ENCODE measurements at places on chromosomes 7 and 10. TPM values are rescaled to one million over a fixed set of nuclear protein-coding genes. Genes with fewer than 3 reads are reported as not detected.

Gene CLRN3
- 9.6 TPM for total RNA-seq

Gene RET
- total RNA-seq: 10.2 TPM

Gene CYP3A7
- total RNA-seq: 454 TPM

Gene HOXA11
- not detected for total RNA-seq

- DNase-seq: no peak
Measured at GRCh38 chr7:39217783-39218182, 240.1 kb downstream of the POU6F2 start.

GRCh38 chr10:59748834-59749233, 4.4 kb downstream of the MRLN start:
- DNase-seq: no peak

DNA sequence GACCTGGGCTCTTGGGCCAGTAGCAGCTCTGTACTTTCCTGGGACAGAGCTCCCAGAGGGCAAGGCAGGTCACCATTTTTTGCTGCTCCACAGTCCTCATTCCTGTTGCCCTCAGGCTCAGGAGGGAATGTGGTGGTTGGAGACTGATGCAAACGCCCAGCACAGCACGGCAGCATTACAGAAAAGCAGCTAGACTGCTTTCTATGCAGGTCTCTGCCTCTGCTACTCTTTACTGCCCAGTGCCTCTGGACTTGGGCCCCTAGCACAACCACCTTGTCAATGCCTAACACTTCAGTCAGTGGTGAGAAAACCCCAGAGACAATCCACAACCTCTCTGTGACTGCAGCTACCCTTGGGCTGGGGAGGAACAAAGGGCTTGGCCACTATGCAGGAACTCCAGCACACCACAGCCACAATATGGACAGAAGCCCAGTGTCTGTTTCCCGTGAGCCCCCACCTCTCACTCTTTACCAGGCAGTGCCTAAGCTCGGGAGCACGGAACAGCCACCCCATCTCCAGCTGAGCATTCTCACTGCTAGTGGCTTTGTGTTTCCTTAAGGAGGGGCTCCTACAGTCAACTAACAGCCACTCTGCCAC, 790.6 kb downstream of the PCDH15 start:
- DNase-seq: no peak

- no peak for DNase-seq
Measured at GRCh38 chr10:71771821-71772617, 1.3 kb downstream of the VSIR start.

DNA sequence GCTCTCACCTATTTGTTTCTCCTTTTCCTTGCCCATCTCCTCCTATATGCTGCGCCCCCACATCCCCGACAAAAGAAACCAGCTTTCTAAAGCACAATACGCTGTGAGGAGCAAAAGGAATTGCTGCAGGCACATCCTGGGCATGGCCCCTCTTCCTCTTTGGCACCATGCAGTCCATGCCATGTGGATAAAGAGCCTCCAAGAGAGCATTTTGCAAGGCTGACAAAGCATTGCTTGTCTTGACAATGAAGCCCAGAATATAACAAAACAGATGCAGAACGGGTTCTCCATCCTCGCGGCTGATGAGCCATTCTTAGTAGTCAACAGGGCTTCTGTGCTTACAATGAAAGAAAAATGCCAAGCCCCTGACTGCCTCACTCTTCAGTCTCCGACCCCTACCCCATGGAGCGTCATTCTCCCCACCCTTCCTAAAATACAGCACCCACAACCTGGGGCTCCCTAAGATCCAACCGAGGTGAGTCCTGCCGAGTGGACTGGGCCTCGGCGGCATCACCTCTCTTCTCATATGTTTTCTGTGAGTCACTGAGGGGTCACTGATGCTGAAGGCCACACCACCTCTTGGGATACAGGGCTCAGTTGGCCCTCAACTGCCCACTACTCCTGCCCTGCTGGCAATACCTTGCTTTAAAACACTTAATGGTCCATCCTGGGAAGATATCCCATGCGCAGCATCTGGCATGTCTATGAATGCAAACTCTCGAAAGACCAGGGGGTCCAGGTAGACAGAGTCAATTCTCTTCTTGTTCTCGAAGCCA, 47.5 kb downstream of the GSDME start:
- DNase-seq: no peak

DNA sequence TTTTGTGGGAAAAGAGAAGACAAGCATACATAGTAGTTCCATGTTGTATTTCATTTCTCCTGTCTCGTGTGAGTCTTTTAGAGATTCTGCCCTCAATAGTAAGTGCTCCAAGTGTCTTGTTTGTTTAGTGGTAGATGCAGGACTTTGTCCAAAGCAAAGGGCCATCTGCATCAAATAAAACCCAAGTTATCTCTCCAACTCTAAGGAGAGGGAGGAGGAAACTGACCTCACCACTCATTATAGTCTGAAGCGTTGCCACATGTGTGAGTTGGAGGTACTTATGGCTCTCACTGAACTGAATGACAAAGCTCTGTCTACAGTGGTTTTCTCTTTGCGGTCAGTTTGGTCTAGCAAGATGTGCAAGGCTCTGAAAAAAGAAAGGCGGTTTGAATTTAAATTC, 272.6 kb downstream of the DOCK4 start:
- no peak for DNase-seq

- DNase-seq: no peak
Measured at GRCh38 chr10:85921789-85922188, 444.8 kb downstream of the GRID1 start.

DNA sequence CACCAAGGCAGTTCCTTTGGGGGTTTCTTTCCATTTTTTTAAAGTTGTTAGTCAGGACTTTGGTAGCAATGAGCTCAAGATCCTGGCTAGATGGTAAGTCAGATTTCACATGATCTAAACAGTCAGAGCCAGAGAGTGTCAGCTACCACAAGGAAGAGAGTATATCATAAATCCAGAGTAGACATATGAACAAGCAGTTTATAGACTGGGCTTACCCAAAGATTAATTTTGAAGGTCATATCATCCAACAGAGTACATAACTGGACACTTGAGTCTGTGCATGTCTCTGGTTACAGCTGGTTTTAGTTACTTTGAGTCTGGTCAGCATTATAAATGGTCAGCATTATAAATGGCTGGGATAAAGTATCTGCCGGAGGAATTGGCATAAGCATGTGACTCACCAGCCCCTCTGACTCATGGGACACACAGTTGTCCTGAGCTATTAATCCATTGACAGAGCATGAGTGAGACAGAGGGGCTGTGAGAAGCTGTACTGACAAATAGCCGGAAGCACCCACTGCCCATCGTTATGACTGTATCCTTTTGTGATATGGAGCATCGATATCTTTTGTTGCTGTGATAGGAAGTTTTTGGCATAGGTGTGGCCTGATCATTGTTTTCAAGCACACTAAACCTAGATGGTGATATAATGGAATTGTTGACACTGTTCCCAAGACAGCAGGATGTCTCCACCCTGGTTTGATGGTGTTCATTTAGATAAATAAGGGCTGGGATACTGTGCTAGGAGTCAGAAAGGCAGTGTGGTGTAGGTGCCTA, 19.3 kb downstream of the PPP1R3C start:
- no peak for DNase-seq

DNA sequence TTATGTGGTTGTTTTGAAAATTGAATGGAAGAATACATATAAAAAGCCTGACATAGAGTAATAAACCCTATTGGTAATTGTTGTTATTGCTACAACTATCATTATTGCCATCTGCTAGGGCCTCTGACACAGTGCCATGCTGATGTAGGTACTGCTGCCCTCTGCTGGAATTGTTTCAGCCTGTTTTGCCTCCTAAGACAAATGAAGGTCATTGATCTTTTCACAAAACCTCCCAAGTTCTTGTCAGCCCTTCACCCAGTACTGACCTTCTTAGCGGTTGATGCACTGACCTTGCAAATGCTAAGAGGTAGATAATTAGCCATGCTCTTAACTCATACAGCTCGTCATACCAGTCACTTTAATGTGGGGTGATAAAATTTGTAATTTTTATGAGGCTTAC, 975.2 kb downstream of the SORCS1 start:
- no peak for DNase-seq

DNA sequence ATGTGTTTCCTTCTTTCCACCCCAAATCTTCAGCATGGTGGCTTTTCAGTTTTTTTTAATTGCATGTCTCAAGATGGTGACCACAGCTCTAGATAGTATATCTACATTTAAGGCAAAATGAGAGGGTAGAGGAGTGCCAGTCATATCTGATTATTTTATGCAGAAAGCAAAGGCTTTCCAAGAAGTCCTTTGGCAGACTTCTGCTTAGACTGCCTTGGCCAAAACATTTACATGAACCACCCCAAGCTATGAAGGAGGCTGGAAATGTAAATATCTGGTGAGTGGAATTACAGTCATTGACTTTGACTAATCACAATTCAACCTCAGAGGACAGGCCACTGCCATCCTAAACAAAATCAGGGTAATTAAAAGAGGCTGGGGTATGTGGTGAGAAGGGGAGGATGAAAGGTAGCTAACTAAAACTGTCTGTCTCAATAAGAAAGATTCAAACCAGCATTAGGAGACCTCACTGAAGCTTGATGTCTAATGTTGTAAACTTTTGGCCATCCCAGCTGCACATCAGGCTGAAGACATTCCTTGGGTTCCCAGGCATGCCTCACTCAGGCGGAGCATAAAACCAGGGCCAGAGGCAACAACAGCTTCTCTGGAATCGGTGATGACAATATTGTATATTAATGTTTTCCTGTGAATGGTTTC, 53.4 kb downstream of the PPP1R3C start:
- no peak for DNase-seq

DNA sequence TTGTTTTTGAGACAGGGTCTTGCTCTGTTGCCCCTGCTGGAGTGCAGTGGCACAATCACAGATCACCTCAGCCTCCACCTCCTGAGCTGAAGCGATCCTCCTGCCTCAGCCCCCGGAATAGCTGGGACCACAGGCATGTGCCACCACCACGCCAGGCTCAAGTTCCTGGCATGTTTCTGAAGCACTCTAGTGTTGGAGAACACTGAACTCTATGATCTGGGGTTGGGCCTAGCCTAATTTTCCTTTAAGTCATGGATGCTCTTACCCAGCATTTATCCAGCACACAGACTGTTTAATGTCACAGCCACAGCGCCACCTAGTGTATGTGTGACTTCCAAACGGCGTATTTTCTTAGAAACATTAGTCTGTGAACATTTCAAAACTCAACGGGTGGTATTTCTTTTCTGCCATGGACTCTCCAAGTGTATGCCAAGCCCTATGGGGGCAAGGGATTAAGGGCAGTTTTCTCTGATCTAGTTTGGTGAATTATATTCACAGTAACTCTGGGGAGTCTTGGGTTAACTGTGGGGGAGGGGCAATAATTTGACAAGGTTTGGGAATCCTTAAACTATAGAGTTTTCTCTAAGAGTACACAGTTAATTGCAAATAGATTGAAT, 91.8 kb downstream of the CREM start:
- peak; percentile 78 for DNase-seq

- DNase-seq: no peak
Measured at GRCh38 chr10:94093286-94093905, 99.7 kb downstream of the PLCE1 start.

Measured in right lobe of liver (tissue), 6 donors.